Amniotic epithelial cell (primary cell): ENCODE measurements at places on chromosomes 13 and 19.

DNA sequence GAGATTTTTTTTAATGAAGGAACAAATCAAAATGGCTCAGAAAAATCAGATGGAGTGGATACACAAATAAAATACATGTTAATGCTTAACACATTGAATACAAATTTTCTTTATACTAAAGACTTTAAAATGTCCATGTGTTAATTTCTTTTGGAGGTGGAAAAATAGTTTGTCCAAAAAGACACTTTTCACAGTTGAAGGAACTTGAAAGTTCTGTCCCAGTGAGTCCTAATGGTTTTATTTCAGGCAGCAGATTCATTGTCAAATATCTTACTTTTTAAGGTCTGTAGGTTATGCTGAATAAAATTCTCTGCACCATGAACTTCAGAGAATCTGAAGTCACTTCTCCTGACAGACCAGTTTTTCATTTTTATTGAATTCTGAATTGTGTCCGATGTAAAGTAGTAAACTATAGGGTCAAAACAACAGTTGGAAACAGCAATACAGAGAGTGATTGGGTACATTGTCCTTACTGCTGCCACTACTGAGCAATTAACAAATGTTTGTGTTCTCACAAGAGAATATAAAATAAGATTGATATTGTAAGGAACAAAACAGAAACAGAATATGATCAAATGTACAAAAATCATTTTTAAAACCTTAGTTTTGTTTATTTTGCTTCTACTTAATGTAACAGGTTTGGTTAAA lies 1.6 kb downstream of the LPAR6 start:
- no peak for DNase-seq

DNA sequence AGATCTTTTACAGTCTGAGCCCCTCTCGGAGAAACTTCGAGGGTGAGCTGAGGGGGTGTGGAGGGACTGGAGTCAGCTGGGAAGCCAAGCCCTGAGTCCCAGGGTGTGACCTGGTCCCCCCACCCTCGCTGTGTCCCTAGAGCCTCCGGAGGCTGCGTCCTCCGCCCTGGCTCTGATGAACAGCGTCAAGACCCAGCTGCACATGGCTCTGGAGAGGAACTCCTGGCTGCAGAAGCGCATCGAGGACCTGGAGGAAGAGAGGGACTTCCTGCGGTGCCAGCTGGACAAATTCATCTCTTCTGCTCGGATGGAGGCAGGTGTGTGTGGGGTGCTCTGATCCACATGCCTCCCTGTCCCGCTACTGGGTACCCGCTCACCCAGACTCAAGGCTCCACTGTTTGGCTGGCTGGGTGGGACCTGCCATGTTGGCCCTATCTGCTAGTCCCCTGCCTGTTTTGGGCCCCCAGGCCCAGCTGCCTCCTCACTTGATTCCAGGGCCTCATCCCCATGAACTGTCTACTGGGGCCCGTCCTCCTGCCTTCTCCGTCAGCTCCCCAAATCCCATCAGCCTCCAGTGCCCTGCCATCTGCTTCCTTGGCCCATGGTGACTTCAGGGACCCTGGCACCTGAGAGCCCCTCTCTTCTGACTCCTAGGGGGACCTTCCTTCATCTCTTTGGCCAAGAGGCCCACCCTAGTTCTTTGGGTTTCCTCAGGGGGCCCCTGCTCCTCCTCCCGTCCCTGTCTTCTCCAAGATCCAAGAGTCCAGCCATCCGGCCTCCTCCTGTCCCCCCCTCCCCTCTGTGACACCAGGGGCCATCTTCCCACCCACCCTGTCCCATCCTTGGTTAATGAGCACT lies 1.5 kb downstream of the CCDC106 start:
- no peak for DNase-seq

- DNase-seq, result no peak
These were observed 189.3 kb downstream of the KLF5 start for GRCh38 chr13:73248154-73248553.

DNA sequence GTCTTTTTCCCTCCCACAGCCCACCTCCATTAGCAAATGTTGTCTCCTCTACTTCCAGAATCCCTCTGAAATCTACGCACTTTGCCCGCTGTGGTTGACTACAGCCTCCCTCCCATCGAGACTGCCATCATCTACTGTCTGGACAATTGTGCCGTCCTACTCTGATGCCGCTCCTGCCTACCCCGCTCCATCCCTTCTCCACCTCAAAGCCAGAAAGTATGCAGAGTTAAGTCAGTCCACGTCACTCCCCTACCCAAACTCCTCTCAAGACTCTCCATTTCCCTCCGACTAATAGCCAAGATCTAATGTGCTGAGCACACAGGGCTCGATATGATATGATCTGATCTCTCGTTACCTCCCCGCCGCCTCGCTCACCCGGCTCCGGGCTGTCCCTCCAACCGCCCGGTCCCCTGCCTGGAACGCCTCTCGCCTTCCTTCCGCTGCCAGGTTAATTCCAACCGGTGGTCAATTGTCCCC lies 556 bp downstream of the CACTIN start:
- no peak for DNase-seq

GRCh38 chr19:45468159-45468651 lies 409 bp downstream of the FOSB start:
- DNase-seq, result no peak

- no peak for DNase-seq
These were observed 6.3 kb downstream of the HAUS5 start for GRCh38 chr19:35618857-35619256.

DNA sequence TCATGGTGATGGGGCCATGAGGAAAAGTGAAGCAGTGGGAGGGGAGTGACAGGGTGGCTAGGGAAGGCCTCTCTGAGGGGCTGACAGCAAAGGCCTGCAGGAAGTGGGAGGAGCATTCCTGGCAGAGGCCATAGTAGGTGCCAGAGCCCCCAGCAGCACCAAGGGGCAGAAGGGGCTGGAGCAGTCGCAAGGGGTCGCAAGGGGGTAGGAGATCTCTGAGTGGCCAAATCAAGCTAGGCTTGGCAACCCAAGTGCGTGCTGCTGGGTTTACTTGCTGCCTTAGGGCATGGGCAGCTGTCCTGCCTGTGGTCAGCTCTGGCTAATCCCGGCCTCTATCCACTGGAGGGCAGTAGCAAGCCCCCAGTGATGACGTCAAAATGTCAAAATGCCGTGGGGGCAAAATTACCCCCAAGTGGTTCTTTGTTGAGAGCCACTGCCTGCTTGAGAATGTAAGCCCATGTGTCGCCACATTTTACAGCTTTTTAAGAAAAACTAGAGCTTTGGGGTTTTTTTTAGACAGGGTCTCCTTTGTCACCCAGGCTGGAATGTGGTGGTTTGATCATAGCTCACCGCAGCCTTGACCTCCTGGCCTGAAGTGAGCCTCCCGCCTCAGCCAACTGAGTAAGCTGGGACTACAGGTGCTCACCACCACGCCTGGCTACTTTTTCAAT lies 11.8 kb downstream of the CCDC97 start:
- peak; percentile 75 for DNase-seq

DNA sequence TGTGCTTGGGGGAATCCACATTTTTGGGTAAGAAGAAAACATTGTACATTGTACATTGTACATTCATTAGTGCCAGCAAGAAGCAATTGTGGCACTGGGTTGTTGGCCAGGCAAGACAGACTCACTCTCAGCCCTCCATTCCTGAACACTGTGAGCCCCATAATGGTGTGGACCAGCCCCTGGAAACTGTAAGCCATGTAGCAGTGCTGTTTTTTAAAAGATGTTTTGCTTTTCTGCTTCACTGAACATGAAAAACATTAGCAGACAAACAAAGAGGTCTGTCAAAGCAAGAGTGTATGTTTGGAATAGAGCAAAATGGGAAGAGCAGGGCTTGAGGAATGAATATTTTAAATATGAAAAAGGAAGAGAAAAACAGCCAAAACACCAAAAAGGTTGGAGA lies 39.1 kb upstream of the IL17D start:
- DNase-seq, result no peak

DNA sequence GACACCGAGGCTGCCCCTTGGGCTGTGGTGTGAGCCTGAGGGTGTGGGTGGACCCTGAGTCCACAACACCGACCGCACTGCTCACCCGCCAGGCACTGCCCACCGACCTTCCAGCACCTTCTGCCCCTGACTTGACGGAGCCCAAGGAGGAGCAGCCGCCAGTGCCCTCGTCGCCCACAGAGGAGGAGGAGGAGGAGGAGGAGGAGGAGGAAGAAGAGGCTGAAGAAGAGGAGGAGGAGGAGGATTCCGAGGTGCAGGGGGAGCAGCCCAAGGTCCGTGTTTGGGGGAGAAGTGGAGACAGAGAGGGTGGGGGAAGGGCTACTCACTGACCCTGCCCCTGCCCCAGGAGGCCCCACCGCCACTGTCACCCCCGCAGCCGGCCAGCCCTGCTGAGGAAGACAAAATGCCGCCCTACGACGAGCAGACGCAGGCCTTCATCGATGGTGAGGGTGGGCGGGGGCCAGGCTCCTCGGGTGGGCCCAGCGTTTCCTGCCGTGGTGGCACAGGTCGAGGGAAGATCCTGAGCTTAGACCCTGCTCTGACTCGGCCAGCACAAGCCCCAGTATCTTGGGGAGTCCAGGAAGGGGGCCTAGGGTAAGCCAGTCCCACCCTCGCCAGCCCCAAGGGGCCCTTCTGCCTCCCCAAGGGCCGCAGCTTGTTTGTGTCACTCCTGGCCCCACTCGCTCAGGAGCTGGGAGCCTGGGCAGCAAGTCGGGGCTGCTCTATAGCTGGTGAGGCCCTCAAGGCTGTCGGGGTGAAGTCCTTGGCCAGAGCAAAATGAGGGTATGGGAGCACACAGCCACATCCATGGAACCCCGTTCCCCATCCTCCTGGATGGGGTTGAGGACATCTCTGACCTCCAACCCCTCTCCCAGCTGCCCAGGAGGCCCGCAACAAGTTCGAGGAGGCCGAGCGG lies 12.2 kb downstream of the PRKCSH start:
- DNase-seq, result no peak

DNA sequence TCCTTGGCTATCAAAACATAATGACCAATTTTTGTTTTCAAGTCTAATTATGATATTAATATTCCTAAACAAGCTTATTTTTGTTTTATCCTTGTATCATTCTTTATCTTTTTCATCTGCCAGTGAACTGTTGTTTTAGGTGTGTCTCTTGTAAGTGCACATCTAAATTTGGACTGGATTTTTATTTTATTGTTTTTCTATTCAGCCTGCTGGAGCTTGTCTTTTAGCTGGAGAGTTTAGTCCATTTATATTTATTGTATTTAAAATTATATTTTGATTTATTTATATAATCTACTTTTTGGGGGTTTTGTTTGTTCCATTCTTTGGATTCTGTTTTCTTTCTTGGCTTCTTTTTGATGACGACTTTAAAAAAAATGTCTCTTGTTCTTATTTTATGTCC lies 159.0 kb downstream of the PCCA start:
- no peak for DNase-seq

DNA sequence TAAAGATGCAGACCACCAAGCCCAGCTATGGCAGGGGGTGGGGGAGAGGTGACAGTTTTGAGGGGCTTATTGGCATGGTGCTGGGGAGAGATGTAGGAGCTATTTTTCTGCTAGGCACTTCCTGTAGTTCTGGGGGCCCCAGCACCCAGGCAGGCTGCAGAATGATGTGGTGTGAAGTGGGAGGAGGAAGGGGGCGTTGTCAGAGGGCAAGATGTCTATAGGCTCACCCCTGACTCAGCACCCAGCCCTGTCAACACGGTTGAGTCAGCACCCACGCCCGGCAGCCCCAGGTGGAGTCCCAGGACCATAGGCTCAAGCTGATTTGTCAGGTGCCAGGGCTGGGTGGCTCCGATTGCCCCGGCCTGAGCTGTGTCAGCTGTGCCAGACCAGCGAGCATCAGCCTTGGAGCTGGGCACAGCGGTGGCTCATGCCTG lies 5.8 kb downstream of the KLF2 start:
- DNase-seq, result peak; percentile 87

GRCh38 chr19:55643003-55643886 lies at the start of gene ZNF581:
TSS of gene ZNF581 (plus strand) at chr19:55643649. CDS start at chr19:55644572, 923 bp downstream.
- peak; percentile 77 for DNase-seq

GRCh38 chr13:80374444-80374843 lies 33.5 kb upstream of the SPRY2 start:
- no peak for DNase-seq

- peak; percentile 84 for DNase-seq
These were observed 90.5 kb downstream of the COL4A2 start for GRCh38 chr13:110397436-110398115.

DNA sequence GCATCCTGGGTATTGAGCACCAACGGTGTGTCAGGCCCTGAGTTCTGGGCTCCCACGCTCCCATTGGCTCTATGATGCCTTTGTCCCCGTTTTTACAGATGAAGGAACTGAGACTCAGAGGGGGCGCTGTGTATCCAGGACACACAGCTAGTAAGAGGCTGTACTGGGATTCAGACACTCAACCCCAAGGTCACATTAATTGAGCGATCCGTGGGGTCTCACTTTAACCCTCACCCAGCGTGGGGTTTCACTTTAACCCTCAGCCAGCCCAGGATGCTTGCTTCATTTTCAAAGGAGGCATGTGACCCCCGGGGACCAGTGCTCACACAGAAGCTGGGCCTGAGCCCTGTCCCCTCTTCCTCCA lies 42.6 kb downstream of the CYP4F22 start:
- DNase-seq, result no peak

DNA sequence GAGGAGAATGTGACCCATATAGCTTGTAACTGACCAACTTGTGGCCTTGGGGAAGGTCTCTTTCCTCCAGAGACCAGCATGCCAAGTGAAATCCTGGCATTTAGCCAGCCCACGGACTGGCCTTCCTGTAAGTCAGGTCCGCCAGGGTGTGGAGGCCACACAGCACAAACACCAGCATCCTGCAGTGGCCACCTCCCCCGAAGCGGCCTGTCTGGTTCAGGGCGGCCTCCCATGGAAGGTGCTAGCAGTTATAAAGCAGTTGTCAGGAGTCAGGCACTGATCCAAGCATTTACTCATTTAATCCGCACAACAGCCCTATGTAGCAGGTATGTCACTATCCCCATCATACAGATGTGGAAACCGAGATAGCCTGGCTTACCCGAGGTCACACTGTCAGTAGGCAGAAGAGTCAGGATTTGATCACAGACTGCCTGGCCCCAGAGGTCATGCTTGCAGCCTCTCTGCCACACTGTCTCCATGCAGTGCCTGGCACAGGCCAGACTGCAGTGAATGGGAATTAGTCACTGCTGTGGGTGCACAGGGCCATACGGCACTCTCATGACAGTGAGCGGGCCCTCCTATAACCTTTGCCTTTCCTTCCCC lies 36.7 kb downstream of the CAPN12 start:
- peak; percentile 52 for DNase-seq

DNA sequence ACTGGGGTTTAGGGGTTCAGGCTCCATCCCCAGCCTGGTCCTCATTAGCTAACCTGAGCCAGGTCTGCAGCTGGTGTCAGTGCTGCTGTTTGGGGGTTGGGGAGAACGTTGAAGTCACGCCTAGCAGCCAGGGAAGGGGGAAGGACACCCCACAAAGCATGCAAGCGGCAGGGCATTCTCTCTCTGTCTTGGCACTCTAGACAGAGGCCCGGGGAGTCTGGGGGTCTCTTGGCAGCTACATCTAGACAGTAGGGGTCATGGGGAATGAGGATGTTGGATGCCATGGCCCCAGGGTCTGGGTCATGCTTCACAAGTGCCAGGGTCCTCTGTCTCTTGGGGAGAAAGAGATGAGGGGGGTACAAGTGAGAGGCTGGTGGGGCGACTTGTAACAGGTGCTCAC lies 2.6 kb downstream of the ERICH4 start:
- DNase-seq, result no peak

DNA sequence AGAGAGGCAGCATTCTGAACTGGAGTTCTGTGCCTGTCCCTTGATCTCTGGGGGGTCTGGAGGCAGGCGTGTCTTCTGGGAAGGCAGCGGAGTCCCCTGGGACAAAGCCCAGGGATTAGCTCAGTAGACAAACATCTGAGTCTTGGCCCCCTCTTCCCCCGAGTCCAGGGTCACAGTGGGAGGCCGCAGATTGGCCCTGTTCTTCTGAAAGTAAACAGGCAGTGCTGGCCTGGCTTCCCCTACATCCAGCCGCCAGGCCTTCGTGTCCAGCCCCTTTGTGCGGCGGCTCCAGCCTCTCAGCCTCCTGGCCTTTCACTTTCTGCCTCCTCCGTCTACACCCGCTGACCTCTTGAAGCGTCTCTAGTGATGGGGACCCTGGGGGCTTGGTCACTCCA lies 989 bp downstream of the NFILZ start:
- no peak for DNase-seq
